ENCODE measurements at places on chromosomes 7 and 10.

DNA sequence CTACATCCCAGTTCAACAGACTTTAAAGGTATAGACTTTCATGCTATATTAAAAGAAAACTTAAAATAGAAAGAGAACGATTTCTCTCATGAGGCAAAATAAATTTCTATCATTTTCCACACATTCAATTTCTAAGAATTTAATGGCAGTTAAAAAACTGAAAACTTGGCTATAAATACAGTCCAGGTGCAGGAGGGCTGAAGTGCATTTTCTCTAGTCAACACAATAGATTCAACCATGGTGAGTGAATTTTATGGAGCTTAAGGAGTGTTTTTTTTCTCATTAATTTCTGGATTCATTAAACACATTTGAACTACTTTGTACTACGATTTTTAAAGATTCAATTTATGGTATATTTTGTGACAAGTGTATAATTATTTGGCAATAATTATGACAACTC lies 240.8 kb upstream of the SLC26A5 start:
- H3K27me3 ChIP-seq, result no peaks in the 10 kb centered on the region
- no peak for DNase-seq
- H3K4me1 ChIP-seq, result no peaks in the 10 kb centered on the region
- H3K36me3 ChIP-seq, result no peaks in the 10 kb centered on the region
- H3K4me3 ChIP-seq, result no peak overlapping the region

GRCh38 chr10:21995557-21995956 lies 8.0 kb downstream of the DNAJC1 start:
- peaks cover 3% of the 10 kb centered on the region for H3K36me3 ChIP-seq
- no peak overlapping the region for H3K27ac ChIP-seq
- no peak overlapping the region for H3K4me3 ChIP-seq
- H3K4me1 ChIP-seq, result peaks cover 12% of the 10 kb centered on the region
- H3K27me3 ChIP-seq, result no peaks in the 10 kb centered on the region
- no peak for DNase-seq

DNA sequence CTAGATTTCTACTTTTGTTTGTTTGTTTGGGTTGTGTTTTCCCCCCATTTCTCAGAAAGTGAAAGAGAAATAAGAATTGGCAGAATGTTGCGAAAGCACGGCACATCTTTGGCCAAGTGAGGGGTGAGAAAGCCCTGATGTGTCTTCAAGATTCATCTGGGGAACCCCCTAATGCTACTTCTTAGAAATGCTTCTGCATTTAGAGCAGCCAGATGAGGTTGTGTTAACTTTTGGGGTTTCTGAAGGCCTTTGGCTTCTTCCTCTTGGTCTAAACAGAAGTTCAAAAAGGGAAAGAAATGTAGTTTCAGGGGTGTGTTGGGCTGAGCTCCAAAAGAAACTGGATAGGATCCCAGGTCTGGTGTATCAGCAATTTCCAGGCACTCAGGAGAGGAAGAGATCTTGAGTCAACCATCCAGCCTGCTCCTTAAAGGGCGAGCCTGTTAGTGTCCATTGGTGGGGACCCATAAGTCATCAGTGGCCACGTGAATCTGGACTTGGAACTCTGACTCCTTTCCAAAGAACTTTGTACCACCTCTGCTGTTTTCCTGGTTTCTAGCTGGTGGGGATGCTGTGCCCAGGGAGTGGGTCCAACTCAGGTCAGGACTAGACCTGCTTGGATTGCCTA lies 6.5 kb downstream of the DUSP5 start:
- peak overlapping the region; percentile 91 for H3K27ac ChIP-seq
- H3K4me3 ChIP-seq, result peak overlapping the region; percentile 58
- peaks cover 53% of the 10 kb centered on the region for H3K36me3 ChIP-seq
- peaks cover 92% of the 10 kb centered on the region for H3K4me1 ChIP-seq

- H3K27me3 ChIP-seq, result no peaks in the 10 kb centered on the region
- DNase-seq, result no peak
- H3K4me3 ChIP-seq, result no peak overlapping the region
- no peak overlapping the region for H3K27ac ChIP-seq
- peaks cover 13% of the 10 kb centered on the region for H3K4me1 ChIP-seq
- H3K36me3 ChIP-seq, result peaks cover 23% of the 10 kb centered on the region
Observed at GRCh38 chr7:5388905-5389433, 34.7 kb downstream of the TNRC18 start.

GRCh38 chr7:116258734-116259133 lies 48.4 kb downstream of the TES start:
- DNase-seq, result peak; percentile 50
- peaks cover 34% of the 10 kb centered on the region for H3K36me3 ChIP-seq
- no peak overlapping the region for H3K4me3 ChIP-seq
- H3K27ac ChIP-seq, result no peak overlapping the region
- H3K4me1 ChIP-seq, result peaks cover 11% of the 10 kb centered on the region

GRCh38 chr7:127847641-127848040 lies 183.6 kb downstream of the LRRC4 start:
- no peak for DNase-seq
- H3K4me3 ChIP-seq, result no peak overlapping the region
- no peaks in the 10 kb centered on the region for H3K27me3 ChIP-seq
- peaks cover 16% of the 10 kb centered on the region for H3K4me1 ChIP-seq
- H3K27ac ChIP-seq, result no peak overlapping the region

DNA sequence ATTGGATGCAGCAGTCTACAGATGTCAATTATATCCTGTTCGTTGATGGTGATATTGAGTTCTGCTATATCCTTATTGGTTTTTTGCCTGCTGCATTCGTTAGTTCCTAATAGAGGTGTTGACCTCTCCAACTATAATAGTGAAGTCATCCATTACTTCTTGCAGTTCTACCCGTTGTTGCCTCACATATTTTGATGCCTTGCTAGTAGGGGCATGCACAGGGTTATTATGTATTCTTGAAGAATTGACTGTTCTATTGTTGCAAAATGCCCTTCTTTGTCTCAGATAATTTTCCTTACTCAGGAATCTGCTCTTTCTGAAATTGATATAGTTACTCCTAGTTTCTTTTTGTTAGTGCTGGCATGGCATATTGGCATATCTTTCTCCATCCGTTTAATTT lies 140.1 kb upstream of the INHBA start:
- H3K36me3 ChIP-seq, result no peaks in the 10 kb centered on the region
- peaks cover 2% of the 10 kb centered on the region for H3K27me3 ChIP-seq
- H3K4me3 ChIP-seq, result no peak overlapping the region
- H3K27ac ChIP-seq, result no peak overlapping the region

- DNase-seq, result peak; percentile 11
- H3K27me3 ChIP-seq, result peaks cover 2% of the 10 kb centered on the region
- H3K4me3 ChIP-seq, result no peak overlapping the region
- no peaks in the 10 kb centered on the region for H3K4me1 ChIP-seq
Observed at GRCh38 chr10:125521721-125522680, 161.0 kb downstream of the TEX36 start.

DNA sequence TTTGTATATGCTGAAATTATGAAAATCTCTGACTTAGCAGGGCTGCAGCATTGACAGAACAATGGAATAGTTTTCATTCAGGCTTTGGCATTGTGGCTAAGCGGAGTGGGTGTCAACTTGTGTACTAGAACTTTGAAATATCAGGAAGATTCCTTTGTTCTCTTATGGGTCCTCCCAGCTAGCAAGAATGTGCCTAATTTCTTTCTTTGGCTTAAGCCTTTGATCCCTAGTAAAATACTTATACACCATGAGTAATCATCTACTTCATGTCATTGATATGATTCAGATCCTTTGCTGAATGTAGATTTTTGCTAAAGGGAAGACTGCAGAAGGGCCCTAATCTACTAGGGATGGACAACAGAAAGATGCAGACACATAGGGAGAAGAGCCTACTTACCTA lies 6.2 kb downstream of the AVL9 start:
- no peak overlapping the region for H3K4me3 ChIP-seq
- H3K27me3 ChIP-seq, result no peaks in the 10 kb centered on the region
- peaks cover 26% of the 10 kb centered on the region for H3K36me3 ChIP-seq

DNA sequence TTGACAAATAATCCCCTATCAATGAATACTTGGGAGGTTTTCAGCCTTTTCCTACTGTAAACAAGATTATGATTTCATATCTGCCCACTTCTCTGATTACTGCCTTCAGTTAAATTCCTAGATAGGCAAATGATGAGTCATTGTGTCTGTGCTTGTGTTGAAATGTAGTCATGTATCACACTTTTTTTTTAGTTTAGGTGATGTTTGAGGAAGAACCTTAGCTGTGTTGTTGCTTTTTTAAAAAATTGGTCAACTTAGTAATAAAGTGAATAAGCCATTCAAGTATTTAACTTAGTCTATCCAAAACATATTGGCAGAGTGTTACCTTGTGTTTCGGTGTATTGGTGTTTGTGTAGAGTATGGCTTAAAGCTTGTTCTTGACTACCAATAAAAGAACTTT lies 60.0 kb downstream of the WAC start:
- no peak overlapping the region for H3K27ac ChIP-seq
- DNase-seq, result no peak
- H3K27me3 ChIP-seq, result no peaks in the 10 kb centered on the region
- H3K36me3 ChIP-seq, result peaks cover 68% of the 10 kb centered on the region

- no peak for DNase-seq
- peak overlapping the region; percentile 93 for H3K27ac ChIP-seq
- H3K36me3 ChIP-seq, result peaks cover 4% of the 10 kb centered on the region
- peaks cover 10% of the 10 kb centered on the region for H3K27me3 ChIP-seq
- H3K4me1 ChIP-seq, result peaks cover 56% of the 10 kb centered on the region
Observed at GRCh38 chr7:128456255-128456725, 612 bp downstream of the HILPDA start.

DNA sequence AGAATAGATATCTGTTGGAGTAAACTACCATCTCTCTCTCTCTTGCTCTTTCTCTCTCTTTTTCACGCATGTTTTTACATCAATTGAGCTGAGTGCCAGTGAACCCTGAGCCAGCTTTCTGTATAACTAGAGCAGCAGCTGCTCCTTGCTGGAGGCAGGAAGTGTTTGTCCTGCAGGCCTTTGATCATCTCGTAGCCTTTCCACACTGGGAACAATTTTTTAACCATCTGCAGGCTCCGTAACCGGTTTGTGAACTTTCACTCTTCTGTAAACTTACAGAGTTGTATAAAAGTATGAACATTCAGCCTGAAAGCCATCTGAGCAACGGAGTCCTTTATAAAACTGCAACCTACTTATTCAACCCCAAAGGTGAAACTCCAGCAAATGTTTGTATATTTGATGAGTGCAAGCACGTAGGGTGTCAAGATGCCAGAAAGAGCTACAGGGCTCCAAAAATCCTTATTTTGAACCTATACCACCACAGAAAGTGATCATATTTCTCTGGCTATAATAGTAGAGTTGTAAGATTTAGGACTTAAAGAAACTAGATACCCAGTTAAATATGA lies 162.8 kb upstream of the NFE2L3 start:
- H3K4me1 ChIP-seq, result no peaks in the 10 kb centered on the region
- DNase-seq, result no peak
- H3K36me3 ChIP-seq, result no peaks in the 10 kb centered on the region
- H3K27me3 ChIP-seq, result peaks cover 31% of the 10 kb centered on the region
- no peak overlapping the region for H3K27ac ChIP-seq

DNA sequence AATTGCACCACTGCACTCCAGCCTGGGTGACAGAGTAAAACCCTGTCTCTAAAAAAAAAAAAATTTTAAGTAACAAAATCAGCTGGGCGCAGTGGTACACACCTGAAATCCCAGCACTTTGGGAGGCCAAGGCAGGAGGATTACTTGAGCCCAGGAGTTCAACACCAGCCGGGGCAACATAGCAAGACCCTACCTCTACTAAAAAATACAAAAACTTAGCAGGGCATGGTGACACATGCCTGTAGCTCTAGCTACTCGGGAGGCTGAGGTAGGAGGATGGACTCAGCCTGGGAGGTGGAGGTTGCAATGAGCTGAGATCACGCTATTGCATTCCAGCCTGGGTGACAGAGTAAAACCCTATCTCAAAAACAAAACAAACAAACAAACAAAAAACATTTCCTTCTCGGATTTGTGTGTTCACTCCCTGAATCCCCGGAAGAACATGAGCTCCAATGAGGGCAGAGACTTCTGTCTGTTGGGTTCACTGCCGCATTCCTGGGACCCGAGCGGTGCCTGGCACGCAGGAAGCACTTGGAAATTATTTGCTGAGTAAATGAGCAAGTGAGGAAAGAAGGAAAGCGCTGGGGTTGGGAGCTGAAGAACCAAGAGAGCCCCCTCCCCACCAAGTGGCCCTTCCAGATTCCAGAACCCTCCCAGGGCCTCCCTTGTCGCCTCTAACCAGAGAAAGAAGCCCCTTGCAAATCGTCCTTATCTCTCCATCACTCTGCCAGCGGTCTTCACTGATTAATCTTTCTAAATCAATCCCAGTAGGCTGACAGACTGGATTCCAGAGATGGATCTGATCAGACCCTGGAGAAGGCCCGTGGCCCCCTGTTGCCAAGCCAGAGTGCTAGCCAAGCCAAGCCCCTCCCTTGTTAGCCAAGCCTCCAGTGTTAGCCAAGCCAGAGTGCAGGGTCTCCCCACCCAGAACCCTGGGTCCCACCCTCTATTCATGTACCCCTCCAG lies 6.2 kb downstream of the TNRC18 start:
- no peaks in the 10 kb centered on the region for H3K36me3 ChIP-seq
- H3K27me3 ChIP-seq, result peaks cover 62% of the 10 kb centered on the region
- H3K4me3 ChIP-seq, result no peak overlapping the region
- DNase-seq, result no peak
- H3K27ac ChIP-seq, result no peak overlapping the region

GRCh38 chr7:118080947-118081346 lies 103.0 kb upstream of the LSM8 start:
- no peak overlapping the region for H3K27ac ChIP-seq
- H3K36me3 ChIP-seq, result no peaks in the 10 kb centered on the region
- H3K27me3 ChIP-seq, result peaks cover 2% of the 10 kb centered on the region
- H3K4me1 ChIP-seq, result peaks cover 6% of the 10 kb centered on the region
- no peak overlapping the region for H3K4me3 ChIP-seq
- DNase-seq, result peak; percentile 6

GRCh38 chr10:99742254-99742653 lies 10.2 kb downstream of the CUTC start:
- H3K4me3 ChIP-seq, result no peak overlapping the region
- H3K27ac ChIP-seq, result no peak overlapping the region
- H3K36me3 ChIP-seq, result peaks cover 68% of the 10 kb centered on the region
- H3K27me3 ChIP-seq, result no peaks in the 10 kb centered on the region

- no peak overlapping the region for H3K27ac ChIP-seq
- H3K4me1 ChIP-seq, result no peaks in the 10 kb centered on the region
- H3K36me3 ChIP-seq, result no peaks in the 10 kb centered on the region
- no peak overlapping the region for H3K4me3 ChIP-seq
- H3K27me3 ChIP-seq, result peaks cover 7% of the 10 kb centered on the region
- DNase-seq, result no peak
Observed at GRCh38 chr7:12154119-12154518, 57.0 kb upstream of the TMEM106B start.

- DNase-seq, result no peak
- H3K27me3 ChIP-seq, result no peaks in the 10 kb centered on the region
- H3K4me3 ChIP-seq, result no peak overlapping the region
- H3K27ac ChIP-seq, result no peak overlapping the region
- no peaks in the 10 kb centered on the region for H3K4me1 ChIP-seq
- no peaks in the 10 kb centered on the region for H3K36me3 ChIP-seq
Observed at GRCh38 chr7:68401313-68401712, 1197.0 kb upstream of the AUTS2 start.

GRCh38 chr7:55592492-55592891 lies 20.2 kb upstream of the VOPP1 start:
- H3K27ac ChIP-seq, result no peak overlapping the region
- no peaks in the 10 kb centered on the region for H3K36me3 ChIP-seq
- DNase-seq, result no peak
- peaks cover 6% of the 10 kb centered on the region for H3K27me3 ChIP-seq
- no peak overlapping the region for H3K4me3 ChIP-seq
- H3K4me1 ChIP-seq, result peaks cover 11% of the 10 kb centered on the region
